Activated CD4-positive, alpha-beta T cell treated with anti-CD3 and anti-CD28 coated beads for 24 hours (primary cell): ENCODE measurements at places on chromosomes 4 and X.

DNA sequence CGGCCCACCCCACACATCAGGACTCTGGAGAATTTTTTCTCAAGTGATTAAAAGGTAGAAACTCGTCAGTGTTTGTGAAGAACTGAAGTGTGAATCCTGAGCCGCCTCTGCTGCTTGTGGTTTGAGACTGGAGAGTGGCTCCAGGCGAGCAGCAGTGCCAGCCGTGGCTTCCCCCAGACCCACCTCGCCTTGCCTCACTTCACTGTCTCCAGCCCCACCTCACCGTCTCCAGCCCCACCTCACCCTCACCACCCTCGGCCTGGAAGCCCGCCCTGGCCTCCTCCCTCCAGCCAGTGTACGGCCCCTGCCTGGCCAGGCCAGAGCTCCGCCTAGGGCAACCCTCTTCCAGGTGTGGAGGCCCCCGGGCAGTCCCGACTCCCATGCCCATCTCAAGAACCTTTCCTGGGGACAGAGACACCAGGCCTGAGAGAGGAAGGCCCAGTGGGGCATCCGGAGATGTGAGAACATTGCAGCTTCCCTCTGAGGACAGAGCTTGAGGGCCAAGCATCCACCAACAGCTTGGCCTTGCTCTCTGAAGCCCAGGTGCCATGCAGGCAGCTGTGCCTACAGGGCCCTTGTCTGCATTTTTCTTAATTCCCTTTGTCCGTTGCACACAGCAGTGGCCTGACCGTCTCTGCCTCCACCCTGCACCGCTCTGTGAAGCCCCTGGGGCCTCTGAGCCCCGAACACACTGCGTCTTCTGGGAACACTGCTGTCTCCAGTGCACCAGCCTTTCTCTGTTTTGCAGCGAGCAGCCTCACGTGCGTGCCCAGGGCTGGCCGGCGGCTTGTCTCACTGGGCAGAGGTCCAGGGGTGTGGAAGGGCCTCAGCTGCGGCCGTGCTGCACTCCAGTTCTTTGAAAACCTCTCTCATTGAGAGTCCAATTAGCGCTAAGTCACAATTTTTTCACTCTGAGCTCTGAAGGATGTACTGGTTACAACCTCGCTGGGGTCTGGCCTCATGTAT lies 13.8 kb downstream of the SH3BP2 start:
- no peak for DNase-seq

DNA sequence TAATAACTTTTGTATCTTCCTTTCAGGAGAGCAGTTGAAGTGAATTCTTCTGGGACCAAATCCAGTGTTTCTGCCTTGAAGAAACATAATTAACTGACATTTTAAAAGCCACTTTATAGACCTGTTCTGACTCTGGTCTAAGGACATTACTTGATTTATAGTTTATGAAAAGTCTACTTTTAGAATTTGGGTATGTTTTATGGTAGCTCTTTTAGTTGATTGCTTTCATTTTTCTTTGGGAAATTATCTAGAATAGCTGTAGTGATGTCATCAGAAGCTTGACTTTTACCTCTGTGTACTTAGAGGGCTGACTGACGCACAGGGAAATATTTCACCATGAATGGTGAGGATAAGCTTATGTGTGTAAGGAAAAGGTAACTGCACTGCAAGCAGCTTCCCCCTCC lies 131.8 kb upstream of the LIMCH1 start:
- no peak for DNase-seq

GRCh38 chrX:54715621-54716020 lies 82.4 kb downstream of the ITIH6 start:
- no peak for DNase-seq

- DNase-seq: no peak
These were observed 65.6 kb downstream of the CDKL5 start for GRCh38 chrX:18490806-18491555.

DNA sequence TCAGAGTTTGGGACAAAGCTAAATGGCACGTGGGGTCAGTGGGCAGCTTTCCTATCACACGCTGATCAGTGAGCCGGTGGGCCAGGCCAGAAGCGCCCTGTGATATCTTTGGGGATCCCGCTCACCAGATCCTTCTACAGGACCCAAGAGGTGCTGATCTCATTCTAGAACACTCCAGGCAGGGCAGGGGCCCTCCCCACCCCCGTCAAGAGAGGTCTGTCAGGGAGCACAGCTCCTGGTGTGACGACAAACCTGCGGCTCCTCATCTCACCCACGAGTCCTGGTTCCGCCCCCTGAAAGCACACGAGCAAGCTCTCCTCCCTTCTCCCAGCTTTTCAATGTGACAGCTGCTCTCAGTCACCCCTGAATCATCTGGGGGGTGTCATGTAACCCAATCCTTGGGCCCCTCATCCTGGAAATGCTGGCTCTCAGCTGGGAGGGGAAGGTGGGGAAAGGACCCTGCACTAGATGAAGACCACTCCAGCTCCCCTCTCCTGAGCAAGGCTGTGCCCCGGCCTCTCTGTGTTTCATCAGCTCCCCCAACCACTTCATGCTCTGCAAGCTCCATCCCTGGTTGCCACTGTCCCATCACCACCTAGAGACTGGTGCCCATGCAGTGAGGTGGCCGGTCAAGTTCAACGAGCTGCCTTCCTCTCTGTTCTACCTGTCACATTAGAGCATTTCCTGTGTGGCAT lies 4.6 kb downstream of the HCFC1 start:
- no peak for DNase-seq

DNA sequence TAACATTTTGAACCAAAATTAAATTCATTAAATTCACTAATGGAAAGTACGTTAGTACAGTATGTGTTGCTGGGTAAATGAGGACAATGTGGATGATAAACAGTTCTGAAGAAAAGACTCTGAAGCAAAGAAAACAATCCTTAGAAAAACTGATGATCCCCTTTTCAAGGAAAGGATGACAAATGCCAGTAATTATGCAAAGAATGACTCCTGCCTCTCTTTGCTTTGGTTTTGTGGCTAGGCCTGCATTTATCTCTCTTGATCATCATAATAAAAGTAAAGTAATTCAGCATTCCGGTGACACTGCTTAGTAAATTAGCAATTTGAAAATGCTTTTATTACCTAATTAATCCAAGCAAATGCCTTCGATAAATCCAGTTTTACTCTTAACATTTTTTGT lies 652.2 kb upstream of the DIPK2B start:
- DNase-seq: no peak
